ENCODE measurements at places on chromosomes 12 and 14.
A peak's percentile ranks its signal among the peaks of the same experiment; 100 is the strongest.

DNA sequence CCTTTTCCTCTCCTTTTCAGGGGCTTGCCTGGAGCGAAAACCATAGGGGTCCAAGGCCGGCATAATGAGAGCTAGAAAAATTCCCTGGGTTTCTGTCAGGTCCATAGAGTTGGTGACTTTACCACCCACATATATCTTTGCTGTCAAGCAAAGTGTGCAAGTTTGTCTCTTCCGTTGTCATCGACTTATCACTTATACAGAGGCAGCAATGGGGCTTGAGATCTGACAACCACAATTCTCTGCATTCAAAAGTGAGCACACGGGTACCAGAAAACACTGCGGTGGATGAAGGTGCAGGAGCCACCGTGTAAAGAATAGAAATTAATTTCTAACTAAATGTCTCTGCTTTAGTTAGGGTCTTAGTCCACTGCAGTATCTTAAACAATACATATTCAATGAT lies 162.3 kb downstream of the DAD1 start:
- DNase-seq = no peak

DNA sequence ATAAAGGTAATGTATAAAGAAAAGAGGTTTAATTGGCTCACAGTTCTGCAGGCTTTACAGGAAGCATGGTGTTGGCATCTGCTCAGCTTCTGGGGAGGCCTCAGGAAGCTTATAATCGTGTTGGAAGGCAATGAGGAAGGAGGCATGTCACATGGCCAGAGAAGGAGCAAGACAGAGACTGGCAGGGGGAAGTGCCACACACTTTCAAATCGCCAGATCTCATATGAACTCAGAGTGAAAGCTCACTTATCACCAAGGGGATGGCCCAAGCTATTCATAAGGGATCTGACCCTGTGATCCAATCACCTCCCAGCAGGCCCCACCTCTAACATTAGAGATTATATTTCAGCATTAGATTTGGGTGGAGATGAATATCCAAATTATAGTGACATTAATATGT lies 26.3 kb downstream of the LDHB start:
- no peak for DNase-seq

GRCh38 chr12:29389295-29389919 lies 8.4 kb upstream of the ERGIC2 start:
- DNase-seq = no peak

GRCh38 chr12:61676520-61676919 lies 583.7 kb upstream of the USP15 start:
- no peak for DNase-seq

DNA sequence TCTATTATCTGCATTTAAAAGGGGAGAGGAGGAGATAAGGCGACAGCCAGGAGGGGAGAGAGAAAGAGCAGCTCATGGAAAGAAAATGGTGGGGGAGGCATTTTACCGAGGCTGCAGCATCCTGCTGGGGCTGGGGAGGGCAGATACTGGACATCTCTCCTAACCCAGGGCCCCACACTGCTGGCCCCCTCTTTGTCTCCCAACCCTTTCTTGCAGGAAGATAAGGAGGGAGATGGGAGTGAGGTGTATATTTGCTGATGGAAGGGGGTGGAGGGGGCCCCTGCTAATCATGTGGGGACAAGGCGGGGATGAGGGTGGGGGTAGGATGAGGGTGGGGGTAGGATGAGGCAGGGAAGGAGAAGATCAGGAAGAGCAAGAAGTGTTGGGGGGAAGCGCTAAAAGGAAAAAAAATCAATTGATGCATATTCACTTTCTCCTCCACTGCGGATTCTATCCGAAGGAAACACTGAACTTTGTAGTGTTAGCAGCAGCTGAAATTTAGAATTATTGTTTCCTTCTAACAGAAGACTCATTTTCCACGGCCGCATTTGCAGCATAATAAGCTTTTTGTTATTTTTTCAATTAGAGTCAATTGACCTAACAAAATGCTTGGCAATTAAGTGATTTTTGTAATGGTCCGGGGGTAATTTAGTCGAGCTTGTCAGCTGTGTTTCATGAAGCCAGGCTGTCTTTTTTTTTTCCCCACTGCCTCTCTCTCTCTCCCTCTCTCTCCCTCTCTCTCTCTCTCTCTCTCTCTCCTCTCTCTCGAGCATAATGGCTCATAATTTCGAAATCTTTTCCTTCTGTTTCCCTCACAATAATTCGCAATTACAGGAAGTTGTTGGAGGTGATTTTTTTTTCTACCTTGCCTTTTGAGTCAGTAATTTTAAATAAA lies 1134.6 kb downstream of the BCL11B start:
- no peak for DNase-seq

GRCh38 chr14:99234961-99235571 lies 36.9 kb downstream of the BCL11B start:
- DNase-seq = no peak

GRCh38 chr14:20116748-20117147 lies 6.2 kb downstream of the OR4K17 start:
- no peak for DNase-seq

- no peak for DNase-seq
Observed at GRCh38 chr12:93080452-93080851, 151.4 kb upstream of the EEA1 start.

DNA sequence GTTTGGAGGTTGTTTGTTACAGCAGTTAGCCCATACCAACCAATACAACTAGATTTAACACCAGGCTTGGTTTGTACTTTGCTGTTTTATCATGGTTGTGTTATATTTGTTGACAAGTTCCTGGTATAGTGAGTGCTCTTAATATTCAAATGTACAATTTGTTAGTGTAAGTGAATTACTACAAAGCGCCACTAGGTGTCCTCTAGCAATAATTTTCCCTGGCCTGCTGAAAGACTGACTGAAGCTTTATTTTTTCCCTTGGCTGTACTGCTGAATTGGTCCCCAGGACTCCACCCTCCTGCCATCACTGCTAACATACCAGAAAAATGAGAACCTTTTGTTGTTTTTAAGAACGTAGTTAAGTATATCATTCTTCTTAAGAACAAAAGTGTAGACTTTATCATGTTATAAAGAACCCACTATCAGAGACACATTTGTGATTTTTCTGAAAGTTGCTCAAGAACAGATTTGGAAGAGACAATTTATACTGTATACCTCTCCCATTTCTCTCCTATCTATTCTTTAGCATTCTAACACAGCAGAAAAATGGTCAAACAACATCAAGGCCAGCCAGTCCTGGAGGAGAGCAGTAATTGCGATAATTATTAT lies 75.3 kb upstream of the FAR2 start:
- no peak for DNase-seq

- no peak for DNase-seq
Observed at GRCh38 chr12:123384318-123384993, 524 bp downstream of the KMT5A start.

- no peak for DNase-seq
Observed at GRCh38 chr12:75964150-75964549, 67.4 kb downstream of the PHLDA1 start.

- no peak for DNase-seq
Observed at GRCh38 chr14:95078867-95079266, 78.5 kb downstream of the DICER1 start.

DNA sequence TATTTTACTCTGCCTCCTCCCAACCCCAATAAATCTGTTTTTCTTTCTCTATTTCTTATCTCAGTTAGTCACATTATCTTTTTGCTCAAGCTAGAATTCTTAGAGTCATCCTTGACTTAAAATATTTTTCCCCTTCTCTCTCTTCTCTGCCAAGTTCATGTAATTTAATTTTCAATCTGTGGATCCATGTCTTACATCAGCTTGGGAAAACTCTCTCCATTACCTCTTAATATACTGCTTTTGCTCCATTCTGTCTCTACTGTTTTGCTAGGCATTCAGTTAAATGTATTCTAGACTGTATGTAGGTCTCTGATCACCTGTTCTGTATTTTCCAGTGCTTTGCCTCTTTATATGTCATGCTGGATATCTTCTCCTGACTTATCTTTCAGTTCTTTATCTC lies 51.0 kb upstream of the NR1H4 start:
- no peak for DNase-seq

DNA sequence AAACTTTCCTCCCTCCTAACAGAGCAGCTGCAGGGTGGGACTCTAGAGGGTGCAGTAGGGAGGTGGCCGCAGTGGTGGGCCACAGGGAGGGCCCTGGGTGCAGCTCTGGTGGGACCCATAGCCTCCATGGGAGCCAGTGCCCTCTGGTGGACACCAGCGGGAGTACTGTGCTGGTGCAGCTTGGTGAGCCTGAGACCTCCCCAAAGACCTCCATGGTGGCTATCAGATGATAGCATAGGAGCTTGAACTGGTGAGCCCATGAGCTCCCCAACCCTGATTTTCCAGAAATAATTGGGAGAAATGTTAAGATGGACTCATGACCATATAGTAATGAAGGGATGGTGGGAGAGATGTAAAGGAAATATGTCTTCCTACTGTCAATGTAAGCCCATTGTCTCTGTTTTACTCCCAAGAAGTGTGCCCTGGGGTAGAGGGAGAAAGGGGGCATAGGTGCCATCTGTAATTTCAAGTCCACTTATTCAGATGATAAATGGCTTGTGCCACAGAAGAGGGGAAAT lies 98.7 kb downstream of the GAS2L3 start:
- no peak for DNase-seq

GRCh38 chr12:122238861-122239260 lies 13.0 kb upstream of the DIABLO start:
- DNase-seq = no peak

DNA sequence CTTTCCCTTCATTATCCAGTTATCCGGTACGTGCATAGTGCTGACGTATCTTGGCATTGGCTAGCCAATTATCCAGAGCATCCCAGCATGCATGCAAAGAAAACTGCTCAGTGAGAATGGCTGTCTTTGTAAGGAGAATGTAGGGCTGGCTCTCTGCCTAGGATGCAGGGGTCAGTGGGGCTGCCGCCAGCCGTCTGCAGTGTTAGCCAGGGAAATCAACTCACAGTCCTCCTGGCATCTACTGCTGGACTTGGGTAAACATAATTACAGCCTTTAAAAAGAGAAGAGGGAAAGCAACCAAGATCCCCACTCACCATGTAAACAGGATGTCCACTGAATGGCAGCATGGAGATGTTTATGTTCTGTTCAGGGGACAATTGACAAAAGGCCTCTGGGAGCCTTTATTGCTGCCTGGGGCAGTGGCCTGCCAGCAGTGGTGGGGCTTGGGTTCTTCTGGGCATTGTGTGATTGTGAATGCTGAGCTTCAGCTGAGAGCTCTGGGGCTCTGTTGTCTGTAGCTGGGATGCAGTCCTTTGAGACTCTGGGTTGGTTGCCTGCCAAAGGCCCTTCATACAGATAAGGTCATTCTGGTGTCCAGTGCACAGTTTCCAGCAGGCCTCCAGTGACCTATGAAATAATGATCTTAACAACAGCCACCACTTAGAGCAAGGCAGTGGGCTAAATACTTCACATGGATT lies 121.8 kb downstream of the TBC1D30 start:
- peak; percentile 77 for DNase-seq

GRCh38 chr14:75877292-75877691 lies 104.5 kb downstream of the TGFB3 start:
- DNase-seq = no peak

- DNase-seq = no peak
Observed at GRCh38 chr12:69442894-69443293, 27.3 kb upstream of the FRS2 start.

- DNase-seq = no peak
Observed at GRCh38 chr12:104420868-104421267, 35.9 kb upstream of the CHST11 start.

- DNase-seq = no peak
Observed at GRCh38 chr12:34595749-34596733, 573.7 kb downstream of the ALG10 start.

DNA sequence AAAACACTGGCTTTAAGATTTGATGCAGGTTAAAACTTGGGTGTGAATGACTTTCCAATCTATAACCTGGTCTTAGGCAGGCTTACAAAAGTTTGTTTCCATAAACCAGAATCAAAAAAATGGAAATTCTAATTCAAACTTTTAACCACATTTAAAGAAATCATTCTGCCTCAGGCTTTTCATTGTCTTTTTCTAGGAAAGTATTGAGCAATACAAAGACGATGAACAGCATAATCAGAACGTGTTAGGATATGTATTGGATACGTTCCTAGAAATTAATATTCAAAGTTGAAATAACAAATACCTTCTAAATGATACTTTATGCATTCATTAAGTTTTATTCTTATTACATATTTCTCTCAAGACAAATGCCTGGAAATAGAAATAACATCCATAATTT lies 172.9 kb downstream of the CEP128 start:
- no peak for DNase-seq

GRCh38 chr12:75245108-75245507 lies 35.5 kb upstream of the KCNC2 start:
- DNase-seq = no peak

- DNase-seq = no peak
Observed at GRCh38 chr12:17062267-17063036, 456.5 kb upstream of the LMO3 start.

DNA sequence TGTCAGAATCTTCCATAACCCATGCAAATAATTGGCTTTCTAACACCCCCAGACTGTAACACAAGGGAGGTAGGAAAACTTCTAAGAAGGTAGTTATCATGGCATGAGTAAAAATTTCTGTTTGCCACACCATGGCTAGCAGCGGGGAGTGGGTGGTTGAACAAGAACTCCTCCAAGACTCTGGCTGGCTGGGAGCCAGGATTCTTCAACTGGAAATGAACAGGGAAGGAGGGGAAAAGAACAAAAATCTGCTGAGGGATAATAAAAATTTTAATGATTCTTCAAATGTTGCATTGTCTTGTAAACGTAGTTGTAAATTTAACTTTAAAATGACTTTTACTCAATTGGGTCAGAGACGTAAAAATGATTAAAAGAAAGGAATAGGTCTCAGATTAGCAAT lies 78.9 kb downstream of the AKAP6 start:
- DNase-seq = no peak

DNA sequence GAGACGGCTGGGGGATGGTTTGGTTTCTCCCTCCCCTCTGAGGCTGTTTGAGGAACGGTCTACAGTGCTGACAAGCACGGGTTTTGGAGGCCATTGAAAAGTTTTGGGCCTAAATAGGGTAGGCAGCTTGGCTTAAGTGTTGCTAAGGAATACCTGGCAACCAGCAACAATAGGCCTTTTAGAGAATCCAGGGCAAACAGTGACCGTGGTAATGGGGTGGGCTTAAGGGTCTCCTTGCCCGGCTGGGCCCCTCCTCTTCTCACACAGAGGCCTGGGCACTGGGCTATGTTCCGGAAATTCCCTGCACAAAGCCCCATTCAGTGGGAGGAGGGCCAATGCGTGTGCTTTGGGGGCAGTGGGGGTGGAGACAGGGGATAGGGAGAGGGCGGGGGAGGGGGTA lies 55.4 kb downstream of the ASCL1 start:
- no peak for DNase-seq

DNA sequence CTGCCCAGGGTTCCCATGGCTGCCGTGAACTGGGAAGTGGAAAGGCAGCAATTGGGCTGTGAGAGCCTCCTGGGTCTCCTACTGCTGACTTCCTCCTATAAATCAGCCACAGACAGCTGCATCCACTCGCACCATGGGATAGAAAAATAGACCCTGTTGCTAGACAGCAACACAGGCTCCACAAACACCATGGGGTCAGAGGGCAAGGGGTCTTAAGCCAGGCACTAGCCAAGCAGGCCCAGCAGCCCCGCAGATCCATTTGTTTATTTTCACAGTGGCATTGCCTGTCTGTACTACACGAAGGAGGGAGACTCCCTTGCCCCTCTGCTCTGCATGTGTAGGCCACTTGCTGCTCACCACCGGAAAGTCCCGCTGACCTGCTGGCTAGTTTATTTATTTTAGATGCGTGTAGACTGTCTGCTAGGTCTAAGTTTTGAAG lies 139.8 kb downstream of the DACT1 start:
- DNase-seq = no peak

- no peak for DNase-seq
Observed at GRCh38 chr14:68682166-68683103, 110.4 kb downstream of the ZFP36L1 start.
